ENCODE measurements at places on chromosomes 12 and 14. TPM values are rescaled to one million over a fixed set of nuclear protein-coding genes. Genes with fewer than 3 reads are reported as not detected.

DNA sequence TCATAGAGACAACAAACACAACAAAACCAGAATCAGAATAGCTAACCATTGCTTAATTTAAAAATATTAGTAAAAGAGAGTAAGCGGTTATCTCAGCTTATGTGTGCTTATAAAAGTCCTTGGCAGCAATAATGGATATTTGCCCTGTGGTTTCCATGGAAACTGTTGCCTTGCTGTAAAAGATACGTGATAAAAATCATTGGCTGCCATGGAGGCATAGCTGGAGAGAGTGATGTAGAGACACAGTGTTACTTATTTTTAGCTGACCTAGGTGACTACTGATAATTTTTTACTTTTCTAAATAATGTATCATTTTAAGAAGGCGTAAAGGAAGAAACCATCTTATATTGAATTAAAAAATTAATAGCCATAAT lies 92.9 kb downstream of the ERC1 start:
- DNase-seq: no peak

- no peak for DNase-seq
Observed at GRCh38 chr14:24706351-24706750, 72.4 kb upstream of the GZMB start.

DNA sequence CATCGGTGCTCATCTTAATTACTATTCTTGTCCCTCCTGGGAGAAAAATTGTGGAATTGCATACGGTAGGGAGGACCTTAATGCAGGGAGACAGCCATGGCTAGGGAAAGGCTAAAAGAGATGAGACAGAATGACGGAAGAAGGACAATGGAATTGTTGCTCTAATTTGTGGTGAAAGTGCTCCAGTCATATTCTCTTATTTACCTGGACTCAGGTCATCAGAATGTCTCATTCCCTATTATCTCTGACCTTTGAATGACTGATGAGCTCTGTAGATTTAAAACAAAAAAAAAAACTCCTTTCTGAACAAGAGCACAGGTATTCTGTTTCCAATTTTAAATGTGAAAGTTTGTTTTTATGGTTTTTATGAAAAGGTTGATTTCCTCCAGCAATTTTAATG lies 8.6 kb upstream of the EPS8 start:
- DNase-seq: no peak

LRP1-AS gene
- polyA plus RNA-seq: not detected

GRCh38 chr14:91834571-91834970 lies 32.8 kb downstream of the TC2N start:
- no peak for DNase-seq

PRR13 gene
- polyA plus RNA-seq: 106 TPM

DNA sequence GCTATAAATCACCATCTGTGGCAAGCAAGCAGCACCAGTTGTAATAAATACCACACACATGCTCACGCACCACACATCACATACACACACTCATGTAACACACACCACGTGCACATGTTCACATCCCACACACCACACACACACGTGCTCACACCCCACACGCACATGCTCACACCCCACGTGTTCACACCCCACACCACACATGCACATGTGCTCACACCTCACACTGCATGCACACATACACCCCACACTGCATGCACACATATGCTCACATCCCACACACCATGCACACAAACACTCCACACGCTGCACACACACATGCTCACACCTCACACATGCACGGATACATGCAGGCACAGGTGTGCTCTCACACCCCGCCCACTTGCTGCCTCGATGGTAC lies 22.9 kb upstream of the ANKLE2 start:
- no peak for DNase-seq

GRCh38 chr12:26340649-26341048 lies 145.3 kb downstream of the SSPN start:
- DNase-seq: no peak

ESR2 gene
- 0.09 TPM for polyA plus RNA-seq

- DNase-seq: no peak
Observed at GRCh38 chr12:49888461-49889151, 15.1 kb downstream of the FAIM2 start.

DNA sequence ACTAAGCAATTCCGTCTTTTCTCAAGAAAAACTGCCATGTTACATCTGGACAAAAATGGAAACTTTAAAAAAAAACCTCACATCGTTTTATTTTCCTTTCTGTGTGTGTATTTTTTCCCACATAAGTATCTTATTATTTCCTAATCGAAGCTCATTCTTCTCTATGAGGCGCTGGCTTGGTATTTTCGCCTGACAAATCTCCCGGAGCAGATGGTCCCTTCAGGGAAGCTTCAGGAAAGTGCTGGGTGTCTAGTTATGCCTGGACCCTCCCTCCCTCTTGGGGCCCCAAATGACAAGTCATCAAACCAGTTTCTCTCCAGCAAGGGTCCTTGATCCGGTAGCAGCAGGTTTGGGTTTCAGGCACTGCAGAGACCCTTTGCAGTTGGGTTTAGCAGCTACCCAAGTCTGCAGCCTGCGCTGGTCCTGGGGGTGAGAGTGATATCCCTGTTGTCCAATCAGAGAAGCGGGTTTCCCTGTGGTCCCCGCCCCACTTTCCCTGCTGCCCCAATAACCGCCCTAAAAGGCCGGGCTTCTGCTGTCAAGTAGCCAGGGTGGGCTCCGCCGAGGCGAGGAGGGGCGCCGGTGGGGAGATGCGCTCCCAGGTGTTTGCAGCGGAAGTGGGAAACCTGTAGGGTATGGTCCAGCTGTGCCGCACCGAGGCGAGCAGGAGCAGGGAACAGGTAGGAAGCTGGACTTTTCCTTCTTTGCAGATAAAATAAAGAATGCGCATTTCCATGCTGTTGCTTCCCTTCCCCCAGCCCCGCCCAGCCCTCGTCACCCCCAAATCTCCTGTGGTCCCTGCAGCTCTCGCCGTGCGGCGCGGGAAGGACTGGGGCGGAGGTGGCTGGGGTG lies at the start of gene CNTN1:
CNTN1 (plus strand) TSS at position 527 of the 852 bp plus-strand sequence.
- peak; percentile 42 for DNase-seq

DNA sequence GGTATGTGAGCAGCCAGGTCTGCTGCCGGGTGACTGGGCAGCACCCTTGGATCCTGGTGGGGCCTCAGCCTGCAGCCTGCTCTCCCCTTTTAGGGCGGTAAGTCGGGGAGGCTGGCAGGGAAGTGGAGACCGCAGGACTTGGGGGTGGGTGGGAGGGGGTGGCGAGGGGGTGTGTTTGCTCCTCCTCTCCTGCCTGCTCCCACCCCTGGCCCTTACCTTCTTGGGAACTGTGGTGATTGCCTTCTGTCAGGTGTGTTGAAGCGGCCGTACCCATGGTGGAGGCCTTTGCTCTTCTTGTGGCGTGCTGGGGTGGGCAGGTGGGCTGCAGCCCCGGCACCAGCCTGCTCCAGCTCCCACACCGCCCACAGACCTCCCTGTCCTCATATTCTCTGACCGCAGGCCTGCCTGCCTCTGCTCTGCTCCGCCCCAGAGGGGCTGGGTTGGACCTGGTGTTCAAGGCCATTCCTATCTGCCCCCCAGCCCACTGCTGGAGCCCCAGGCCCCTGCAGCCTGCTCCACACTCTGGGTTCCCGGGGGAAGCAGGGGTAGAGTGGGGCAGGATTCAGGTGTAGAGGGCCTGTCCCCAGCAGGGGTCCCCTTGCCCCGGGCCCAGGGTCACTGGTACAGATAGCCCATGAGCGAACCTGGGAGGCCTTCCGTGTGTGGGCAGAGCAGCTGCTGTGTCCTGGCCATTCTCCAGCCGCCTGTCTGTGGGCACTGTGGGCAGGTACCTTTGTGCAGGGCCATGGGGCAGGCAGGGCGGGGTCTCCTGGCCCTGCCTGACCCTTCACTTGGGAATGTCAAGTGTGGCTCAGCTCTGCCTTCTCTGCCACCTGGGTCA lies 5.2 kb downstream of the TEDC1 start:
- no peak for DNase-seq

IFNG-AS1 gene
- not detected for polyA plus RNA-seq

DNA sequence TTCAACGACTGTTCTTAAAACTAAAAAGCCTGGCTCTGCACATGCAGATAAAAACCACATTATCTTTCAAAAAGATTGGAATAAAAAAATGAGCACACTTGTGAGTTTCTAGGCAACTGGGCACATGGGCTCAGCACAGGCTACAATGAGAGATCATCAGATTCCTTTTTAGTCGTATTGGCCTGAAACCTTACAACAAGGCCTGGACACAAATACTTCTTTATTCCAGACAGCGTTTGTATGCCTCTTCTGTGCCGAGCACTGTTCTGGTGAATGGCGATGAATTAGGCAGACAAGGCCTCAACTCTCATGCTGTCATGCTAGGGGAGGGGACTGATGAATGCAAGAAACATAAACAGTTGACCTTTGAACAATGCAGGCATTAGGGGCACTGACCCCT lies 463.0 kb downstream of the AACS start:
- DNase-seq: no peak

- no peak for DNase-seq
Observed at GRCh38 chr12:13203034-13203922, 6.8 kb downstream of the EMP1 start.
